ENCODE measurements at places on chromosomes 5 and 9.

DNA sequence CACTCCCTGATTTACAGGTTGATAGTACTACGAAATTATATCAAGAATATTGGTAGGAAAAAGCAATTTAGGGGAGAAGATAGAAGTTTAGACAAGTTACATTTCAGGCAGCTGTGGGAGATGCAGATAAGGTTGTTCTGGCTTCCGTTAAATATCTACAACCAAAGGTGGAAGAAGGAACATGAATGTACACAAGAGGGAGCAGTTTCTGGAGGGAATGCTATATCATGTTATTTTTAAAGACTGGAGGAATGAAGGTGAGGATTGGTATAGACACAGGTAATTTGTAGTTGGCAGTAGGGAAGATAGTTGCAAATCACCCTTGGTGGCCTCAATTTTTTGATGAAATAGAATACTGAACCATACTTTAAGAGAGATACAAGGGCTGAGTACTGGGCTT is 187.3 kb upstream of the NMUR2 start:
- no peak for DNase-seq

DNA sequence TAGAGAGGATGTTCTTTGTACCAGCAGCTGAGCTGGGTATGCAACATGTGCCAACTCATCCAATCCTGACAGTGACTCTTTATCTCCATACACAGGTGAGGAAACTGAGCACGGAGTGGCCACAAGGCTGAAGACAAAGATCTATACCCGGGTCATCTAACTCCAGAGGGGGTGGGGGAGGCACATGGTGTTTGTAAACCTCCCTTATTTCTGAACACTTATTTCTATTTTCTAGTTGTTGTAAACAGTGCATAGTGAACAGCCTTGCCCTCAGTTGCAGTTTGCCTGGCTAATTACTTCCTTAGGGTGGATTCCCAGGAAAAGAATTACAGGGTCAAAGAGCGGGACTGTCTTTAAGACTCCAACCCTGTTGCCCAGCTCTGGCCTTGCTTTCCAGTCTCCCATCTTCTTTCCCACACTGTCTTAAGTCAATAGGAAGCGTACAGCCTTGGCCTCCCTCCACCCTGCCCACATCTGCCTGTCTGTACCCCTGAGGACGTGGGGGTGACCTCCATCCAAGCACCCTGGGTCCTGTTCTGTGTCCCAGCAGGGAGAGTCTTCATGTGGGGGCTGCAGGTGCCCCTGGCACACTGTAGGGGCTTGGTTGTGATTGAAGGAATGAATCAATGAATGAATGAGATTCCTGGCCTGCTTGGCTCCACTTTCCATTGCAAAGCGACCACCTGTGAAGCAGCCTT is 13.2 kb upstream of the FIBCD1 start:
- no peak for DNase-seq

- DNase-seq: no peak
Observed at GRCh38 chr5:147560718-147561331, 51.0 kb upstream of the DPYSL3 start.

- no peak for DNase-seq
Observed at GRCh38 chr9:112520656-112521055, 34.0 kb downstream of the KIAA1958 start.

GRCh38 chr5:71809446-71809845 is 90.4 kb downstream of the CARTPT start:
- DNase-seq: no peak

- DNase-seq: no peak
Observed at GRCh38 chr5:10173716-10174115, 76.0 kb downstream of the ATPSCKMT start.

Data from NCI-H2029 treated with DMSO at 0.1 percent for 48 hours (cell line).